ENCODE measurements at places on chromosomes 6 and 20. TPM values are rescaled to one million over a fixed set of nuclear protein-coding genes. Genes with fewer than 3 reads are reported as not detected.

The FAM210B gene
- total RNA-seq: 19.3 TPM

The MUC21 gene
- not detected for total RNA-seq

GRCh38 chr6:122102026-122102425, 297.4 kb upstream of the HSF2 start:
- DNase-seq: no peak

DNA sequence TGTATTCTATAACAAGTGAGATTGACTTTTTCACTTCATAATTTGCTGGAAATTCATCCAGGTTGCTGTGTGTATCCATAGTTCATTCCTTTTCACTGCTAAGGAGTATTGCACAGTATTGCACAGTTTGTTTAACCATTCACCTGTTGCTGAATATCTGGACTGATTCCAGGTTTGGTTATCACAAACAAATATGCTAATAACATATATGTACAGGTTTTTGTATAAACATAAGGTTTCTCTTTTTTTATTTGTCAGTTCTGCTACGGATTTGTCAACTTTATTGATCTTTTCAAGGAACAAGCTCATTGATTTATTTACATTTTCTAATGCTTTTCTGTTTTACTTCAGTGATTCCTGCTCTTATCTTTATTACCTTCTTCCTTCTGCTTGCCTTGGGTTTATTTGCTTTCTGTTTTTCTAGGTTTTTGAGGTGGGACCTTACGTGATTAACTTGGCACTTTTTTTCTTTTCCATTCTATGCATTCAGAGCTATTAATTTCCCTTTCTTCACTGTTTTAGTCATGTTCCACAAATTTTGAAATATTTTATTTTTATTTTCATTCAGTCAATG, 117.0 kb upstream of the OGFRL1 start:
- DNase-seq: no peak

DNA sequence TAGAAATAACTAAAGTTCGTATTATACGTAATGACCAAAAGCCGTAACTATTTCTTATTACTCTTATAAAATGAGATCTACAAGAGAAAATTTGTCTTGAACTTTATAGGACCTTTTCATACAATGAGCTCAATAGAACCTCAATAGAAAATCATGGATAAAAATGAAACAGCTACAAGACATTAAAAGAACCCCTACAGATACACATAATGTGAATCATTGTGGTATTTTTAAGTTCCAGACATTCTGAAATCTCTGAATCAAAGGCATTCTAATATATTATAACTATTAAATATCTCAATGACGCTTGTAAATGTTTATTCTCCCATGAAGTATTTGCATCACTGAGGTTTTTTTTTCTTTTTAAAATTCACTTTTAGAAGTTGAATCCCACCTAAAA, 22.2 kb upstream of the POU3F2 start:
- DNase-seq: no peak

- no peak for DNase-seq
Measured at GRCh38 chr20:59117526-59117925, 46.1 kb upstream of the ZNF831 start.

- DNase-seq: no peak
Measured at GRCh38 chr6:40556881-40557280, 30.3 kb downstream of the LRFN2 start.

- DNase-seq: no peak
Measured at GRCh38 chr6:16840291-16840690, 79.0 kb upstream of the ATXN1 start.

Measured in neural progenitor cell (in vitro differentiated cells).